ENCODE measurements at places on chromosomes 11 and 22. TPM values are rescaled to one million over a fixed set of nuclear protein-coding genes. Genes with fewer than 3 reads are reported as not detected.

Gene ATF4
- total RNA-seq, result 380 TPM

Gene USP2
- 4.3 TPM for total RNA-seq

Gene TIMM10B
- 33.6 TPM for total RNA-seq

Gene NLRP6
- total RNA-seq, result 3.2 TPM

Gene CEND1
- total RNA-seq, result not detected

Gene LRRC32
- total RNA-seq, result 41.3 TPM

Gene DGCR6
- 2.1 TPM for total RNA-seq

Gene C11orf97
- total RNA-seq, result 13.8 TPM

Gene KRTAP5-10
- total RNA-seq, result not detected

Gene HOATZ
- total RNA-seq, result 9.5 TPM

Gene SMTNL1
- not detected for total RNA-seq

Gene MYOD1
- not detected for total RNA-seq

GRCh38 chr22:27810609-27811151 is 9.1 kb upstream of the MN1 start:
- DNase-seq, result peak; percentile 84

- DNase-seq, result no peak
These were observed 1.6 kb upstream of the GSTP1 start for GRCh38 chr11:67582011-67582410.

GRCh38 chr11:70500076-70500847 is 101.9 kb downstream of the CTTN start:
- DNase-seq, result no peak

- no peak for DNase-seq
These were observed 91.1 kb upstream of the LMO1 start for GRCh38 chr11:8354622-8355415.

DNA sequence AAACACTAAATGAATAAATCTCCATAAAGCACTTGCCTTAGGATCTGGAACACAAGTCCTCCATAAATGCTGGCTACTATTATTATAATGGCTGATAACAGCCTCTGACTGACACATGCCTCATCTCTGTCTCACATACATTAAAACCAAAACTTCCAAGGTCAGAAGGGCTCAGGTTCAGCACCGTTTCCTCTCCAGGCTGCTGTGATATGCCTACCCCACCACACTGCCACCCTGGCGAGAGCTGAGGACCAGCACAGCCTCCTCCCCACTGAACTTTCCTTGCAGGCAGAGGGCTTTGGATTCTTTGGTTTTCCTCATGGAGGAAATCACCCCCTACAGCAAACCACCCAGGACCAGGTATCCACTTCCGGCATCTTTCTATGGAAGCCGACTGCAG is 112.8 kb downstream of the ABTB2 start:
- DNase-seq, result no peak

DNA sequence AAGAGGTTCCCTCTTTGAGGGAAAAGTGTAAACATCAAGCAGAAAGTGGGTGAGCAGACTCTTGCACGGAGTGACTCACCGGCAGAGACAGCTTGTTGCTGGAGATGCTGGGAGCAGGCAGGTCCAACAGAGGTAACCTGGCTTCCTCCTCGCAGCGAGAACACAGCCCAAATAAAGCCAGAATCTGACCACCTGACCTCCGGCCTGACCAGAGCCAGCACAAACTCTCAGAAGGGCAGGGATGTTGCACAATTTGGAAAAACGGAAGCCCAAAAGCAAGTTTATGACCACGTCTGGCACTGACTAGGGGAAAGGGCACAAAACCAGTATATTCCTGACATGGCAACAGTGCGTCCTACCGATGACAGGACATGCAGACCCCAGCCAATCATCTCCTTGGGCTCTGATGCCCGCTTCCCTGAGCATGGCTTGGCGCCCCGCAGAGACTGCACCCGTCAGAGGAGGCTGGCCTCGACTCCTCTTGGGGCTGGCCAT is 5.4 kb downstream of the SMCO4 start:
- peak; percentile 67 for DNase-seq

DNA sequence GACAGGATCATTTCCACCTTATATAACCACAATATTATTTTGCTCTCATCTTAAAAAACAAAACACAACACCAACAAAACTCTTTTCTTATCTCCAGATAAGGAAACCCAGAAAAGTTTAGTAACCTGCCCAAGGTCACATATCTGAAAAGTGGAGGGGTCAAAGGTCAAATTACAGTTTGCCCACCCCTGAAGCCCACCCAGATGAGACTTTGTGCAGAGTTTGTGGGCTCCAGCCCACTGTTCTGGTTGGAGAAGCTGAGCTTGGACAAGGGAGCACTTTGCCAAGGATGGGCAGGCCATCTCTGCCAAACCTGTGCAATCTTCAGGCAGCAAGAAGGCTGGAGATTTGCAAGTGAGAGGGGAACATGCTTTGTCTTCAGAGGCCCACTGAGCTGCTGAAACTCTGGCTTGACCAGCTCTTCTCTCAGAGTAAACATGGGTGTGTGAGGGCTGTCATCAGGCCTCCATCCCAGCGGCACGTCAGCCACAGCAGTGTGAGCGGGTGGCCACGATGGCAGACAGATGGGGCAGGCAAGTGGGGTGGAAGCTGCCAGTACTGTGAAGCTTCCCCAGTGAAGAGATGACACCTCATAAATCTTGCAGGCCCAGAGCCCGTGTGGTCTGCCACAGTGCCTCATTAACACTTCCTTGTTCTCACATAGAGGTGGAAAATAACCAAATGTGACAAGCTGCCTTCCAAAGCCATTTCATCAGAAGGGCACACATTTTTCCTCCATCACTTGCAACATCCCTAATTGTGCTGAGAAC is 111.8 kb downstream of the CCDC81 start:
- peak; percentile 50 for DNase-seq

- DNase-seq, result peak; percentile 4
These were observed 871 bp upstream of the SEZ6L start for GRCh38 chr22:26168330-26168851.

- no peak for DNase-seq
These were observed 14.4 kb downstream of the CABIN1 start for GRCh38 chr22:24025475-24025874.

DNA sequence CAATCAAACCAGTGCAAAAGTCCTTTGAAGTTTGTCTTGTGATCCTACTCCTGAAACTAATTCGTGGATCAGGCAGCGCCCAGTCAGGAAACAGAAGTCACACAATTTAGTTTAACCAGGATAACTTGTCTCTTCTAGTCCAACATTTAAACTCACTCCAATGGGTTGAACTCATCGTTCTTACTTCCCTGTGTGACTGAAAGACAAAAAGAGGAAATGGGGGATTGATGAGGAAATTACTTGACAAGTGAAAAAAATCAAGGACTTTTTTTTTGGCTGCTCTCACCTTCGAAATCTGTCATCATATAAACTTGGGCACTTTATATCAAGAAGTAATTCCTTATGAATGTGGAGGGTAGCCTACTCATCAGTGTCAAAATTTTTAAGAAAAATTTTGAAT is 78.4 kb downstream of the HSD17B12 start:
- no peak for DNase-seq

DNA sequence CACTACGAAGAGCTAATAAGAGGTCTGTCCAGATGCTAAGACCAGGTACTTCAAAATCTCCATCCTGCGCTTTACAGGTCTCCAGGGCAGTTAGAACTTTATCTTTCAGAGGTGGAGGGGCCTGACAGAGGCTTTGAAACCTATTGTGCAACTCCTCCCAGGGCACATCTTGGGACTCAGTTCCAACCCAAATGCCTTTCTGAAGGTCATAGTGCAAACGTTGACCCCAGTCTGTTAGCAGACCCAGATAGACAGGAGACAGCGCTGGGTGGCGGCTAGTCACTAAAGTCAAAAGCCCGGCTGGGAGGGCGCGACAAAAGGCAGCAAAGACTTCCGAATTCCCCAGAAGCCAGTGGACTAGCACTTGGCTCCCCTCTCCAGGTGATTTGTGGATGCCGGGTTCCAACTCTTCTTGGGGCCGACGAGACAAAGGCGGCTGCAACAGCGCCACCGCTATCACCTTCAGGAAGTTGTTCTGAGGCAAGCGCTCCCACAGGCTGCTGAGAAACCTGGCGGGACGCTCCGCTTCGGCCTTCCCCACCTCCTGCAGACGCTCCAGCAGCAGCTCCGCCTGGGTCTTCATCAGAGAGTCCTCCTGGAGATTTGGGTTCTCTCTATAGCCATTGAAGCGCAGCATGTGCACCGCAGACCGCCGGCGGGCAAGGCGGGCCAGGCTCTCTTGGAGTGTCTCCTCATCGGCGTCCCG is 728 bp downstream of the FANCF start:
- DNase-seq, result peak; percentile 76

GRCh38 chr11:46119352-46120216 is 1.7 kb downstream of the PHF21A start:
- peak; percentile 87 for DNase-seq

- no peak for DNase-seq
These were observed 37.1 kb upstream of the WNT11 start for GRCh38 chr11:76243193-76243956.

- no peak for DNase-seq
These were observed 18.4 kb downstream of the TSPAN4 start for GRCh38 chr11:861105-861479.

- no peak for DNase-seq
These were observed 47.1 kb upstream of the EMID1 start for GRCh38 chr22:29158546-29158945.

- no peak for DNase-seq
These were observed 26.5 kb downstream of the OTOG start for GRCh38 chr11:17573526-17573925.
